ENCODE measurements at places on chromosomes 3 and 15. TPM values are rescaled to one million over a fixed set of nuclear protein-coding genes. Genes with fewer than 3 reads are reported as not detected.

Gene SLC9A9
- 0.27 TPM for total RNA-seq

Gene EPHA6
- not detected for total RNA-seq

Gene TERC
- not detected for total RNA-seq

Gene VEPH1
- total RNA-seq: 0.25 TPM

Gene NR2E3
- 0.09 TPM for total RNA-seq

Gene ERICH6
- total RNA-seq: 0.07 TPM

Gene CASR
- total RNA-seq: not detected

Gene GOLGA8K
- total RNA-seq: 0.56 TPM

Gene SNTN
- not detected for total RNA-seq

Gene BFSP2
- not detected for total RNA-seq

Gene PLAAT1
- total RNA-seq: 0.09 TPM

Gene RPP25
- total RNA-seq: 26.4 TPM

Gene RTP4
- total RNA-seq: not detected

Gene CHRM5
- total RNA-seq: not detected

Gene EIF4E3
- total RNA-seq: 3.8 TPM

Gene TBCCD1
- 5.8 TPM for total RNA-seq

Gene PIF1
- total RNA-seq: 14.6 TPM

Gene SH3GL3
- total RNA-seq: 0.57 TPM
